ENCODE measurements at places on chromosomes 4 and X.

DNA sequence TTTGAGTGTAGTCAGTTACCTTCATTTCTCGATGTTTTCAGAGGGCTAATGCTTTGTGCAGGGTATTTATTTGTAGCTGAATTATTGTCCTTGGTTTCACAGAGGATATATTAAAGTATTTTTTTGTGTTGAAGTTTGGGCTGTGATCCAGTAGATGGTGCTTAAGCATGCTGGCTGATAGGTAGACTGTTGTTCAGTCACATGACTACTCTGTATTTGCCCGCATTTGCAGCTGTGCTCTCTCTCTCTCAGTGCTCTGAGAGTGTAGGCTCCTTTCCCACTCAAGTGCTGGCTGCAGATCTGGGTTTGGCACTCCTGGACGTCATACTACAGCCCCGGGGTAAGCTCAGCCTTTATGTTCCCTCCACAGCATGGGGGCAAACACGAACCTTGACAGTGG is 21.7 kb downstream of the RAB40AL start:
- DNase-seq, result no peak

DNA sequence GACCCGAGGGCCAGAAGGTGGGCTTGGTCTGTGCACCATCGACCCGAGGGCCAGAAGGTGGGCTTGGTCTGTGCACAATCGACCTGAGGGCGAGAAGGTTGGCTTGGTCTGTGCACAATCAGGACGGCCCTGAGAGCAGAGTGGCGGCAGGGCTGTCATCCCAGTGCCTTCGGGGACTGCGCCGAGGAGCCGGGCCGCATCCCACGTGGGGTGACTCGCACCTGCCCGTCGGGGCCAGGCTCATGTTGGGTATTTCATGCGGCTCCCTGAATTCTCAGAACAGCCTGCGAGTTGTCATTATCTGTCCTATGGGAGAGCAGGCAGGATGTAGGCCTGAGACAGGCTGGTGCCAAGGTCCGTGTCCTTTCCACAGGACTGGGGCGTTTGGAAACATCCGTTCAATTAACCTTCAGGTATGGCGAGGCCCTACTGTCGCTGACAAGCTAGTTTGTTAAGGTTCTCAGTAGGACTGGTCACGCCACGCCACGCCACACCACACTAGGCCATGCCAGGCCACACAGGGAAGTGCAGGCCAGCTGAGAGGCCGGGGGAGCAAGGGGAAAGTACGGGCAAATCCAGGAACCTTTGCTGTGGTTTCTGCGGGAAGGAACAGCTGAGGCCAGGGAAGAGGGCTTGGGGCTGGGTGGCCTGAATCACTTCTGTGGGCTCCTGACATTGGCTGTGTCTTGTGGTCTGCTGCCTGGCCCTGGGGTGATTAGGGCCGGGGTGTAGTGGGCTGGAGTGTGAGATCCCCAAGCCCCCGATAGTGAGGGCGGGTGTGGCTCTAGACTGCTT is 182.9 kb downstream of the AFAP1 start:
- DNase-seq, result no peak

DNA sequence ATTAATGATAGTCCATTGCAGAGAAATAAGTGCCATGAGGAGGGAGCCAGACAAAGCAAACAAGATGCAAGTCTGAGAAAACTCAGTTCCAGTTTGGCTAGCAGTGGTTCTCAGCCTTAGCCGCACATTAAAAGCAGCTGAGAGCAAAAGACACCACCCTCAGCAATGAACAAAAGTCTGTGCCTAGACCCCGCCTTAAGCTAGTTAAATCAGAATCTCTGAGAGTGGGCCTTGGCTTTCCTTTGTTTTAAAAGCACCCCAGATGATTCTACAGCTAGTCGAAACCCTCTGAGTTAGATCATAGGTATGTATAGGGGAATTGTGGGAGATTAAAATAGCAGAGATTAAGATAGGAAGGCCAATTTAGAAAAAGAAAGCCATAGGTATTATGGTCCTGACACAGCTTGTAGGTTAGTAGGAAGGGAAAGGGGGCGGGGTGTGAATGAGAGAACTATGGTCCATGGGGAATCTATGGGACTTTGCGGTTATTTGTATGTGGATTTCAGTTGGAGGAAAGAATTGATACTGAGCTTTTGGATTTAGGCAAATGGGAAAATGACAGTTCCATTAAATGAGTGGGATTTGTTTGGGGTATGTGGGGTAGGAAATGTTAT is 12.0 kb downstream of the SPRY1 start:
- no peak for DNase-seq

- DNase-seq, result no peak
Observed at GRCh38 chr4:127421437-127421836, 211.3 kb upstream of the INTU start.

DNA sequence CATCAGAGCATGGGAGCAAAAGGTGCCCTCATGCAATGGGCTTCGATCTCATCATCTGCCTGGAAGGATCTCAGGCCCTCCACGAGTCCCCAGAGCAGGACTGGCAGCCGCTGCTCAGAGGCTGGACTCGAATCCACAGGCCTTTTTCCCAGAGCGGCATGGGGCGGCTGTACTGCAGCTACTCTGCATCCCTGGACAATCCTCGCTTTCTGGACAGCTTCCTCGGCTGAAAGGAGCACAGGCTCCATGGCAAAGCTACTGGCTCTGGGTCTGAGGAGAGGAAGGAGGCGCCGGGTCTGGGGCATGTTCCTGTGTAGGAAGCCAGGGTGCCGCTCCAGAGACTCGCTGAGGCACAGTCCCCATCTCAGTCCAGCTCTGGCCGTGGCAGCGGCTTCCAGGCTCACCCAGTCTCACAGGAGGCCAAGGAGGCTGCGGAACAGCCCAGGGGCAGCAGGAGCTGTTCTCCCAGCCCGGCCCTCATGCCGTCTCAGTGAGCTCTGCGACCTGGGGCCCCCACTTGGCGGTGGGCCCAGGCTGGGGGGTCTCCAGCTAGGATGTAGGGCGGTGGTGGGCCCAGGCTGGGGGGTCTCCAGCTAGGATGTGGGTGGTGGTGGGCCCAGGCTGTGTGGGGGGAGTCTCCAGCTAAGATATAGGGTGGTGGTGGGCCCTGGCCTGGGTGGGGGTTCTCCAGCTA is 2.7 kb upstream of the SPON2 start:
- no peak for DNase-seq

GRCh38 chr4:133483600-133484246 is 334.6 kb downstream of the PCDH10 start:
- DNase-seq, result no peak

DNA sequence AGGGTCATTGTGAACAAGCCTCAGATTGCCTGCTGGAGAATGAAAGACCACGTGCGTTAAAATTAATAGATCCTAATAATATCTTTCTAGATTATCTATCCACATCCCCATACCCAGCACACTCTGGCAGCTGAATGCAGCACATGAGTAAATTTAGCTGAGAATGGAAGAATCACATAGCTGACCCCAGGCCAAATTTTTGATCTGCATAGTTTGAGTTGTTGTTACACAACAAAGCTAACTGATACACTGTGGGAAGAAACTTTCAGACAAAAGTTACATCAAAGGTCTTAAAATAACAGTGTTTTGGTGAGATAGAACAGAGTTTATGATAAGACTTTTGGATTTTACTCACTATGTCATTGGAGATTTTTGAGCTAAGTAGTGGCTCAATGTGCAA is 72.4 kb upstream of the ANXA10 start:
- no peak for DNase-seq

- DNase-seq, result no peak
Observed at GRCh38 chr4:67542076-67542475, 3.2 kb downstream of the CENPC start.

DNA sequence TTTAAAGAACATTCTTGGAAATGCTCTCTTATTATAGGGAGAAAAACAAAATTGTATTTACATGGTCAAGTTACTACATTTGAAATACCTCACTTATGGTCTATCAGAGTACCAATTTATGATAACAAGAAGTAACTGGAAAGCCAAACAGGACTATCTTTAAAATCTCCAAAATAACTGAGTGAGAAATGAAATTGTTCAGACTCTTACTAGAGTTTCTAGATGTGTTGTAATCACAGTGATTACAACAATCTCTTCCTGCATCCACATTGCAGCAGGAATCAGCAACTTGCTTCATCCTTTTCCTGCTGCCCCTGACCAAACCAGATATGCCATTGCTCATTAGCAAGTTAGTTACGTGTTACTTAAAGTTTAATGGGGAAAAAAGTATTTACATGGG is 245.2 kb upstream of the SMIM31 start:
- no peak for DNase-seq

- DNase-seq, result no peak
Observed at GRCh38 chrX:86148024-86148511, at the start of gene DACH2. TSS of gene DACH2 (plus strand) at chrX:86148451.

GRCh38 chrX:50779694-50780093 is 34.3 kb downstream of the SHROOM4 start:
- DNase-seq, result no peak

GRCh38 chr4:108399610-108400265 is 220.6 kb upstream of the RPL34 start:
- DNase-seq, result no peak

DNA sequence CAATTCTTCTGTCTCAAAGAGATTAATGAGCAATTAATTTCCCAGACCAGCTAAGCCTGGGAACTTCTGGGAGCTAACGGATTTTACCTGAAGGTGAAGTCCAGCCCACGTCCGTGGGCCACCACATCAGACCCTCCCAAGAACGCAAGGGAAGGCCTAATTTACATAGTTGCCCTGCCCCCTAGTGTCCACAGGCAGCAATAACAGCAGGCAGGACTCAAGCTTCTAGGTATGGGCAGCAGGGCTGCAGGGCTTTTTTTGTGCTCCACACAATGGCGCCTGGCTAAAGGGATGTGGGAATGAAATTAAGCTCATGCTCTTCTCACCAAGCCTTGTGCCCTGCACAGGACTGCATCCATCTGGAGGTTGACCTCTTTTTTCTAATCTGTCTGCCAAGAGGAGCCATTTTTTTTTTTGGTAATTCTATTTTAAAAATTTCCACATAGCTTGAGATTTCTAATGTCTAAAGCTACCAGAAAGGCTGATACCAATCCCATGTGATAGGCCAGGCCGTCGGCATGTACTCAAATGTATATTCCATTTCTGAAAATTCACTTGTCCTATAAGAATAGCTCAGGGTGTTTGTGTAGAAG is 111.9 kb upstream of the TMEM164 start:
- DNase-seq, result no peak

GRCh38 chr4:4323705-4324534 is 33.9 kb downstream of the ZBTB49 start:
- no peak for DNase-seq

DNA sequence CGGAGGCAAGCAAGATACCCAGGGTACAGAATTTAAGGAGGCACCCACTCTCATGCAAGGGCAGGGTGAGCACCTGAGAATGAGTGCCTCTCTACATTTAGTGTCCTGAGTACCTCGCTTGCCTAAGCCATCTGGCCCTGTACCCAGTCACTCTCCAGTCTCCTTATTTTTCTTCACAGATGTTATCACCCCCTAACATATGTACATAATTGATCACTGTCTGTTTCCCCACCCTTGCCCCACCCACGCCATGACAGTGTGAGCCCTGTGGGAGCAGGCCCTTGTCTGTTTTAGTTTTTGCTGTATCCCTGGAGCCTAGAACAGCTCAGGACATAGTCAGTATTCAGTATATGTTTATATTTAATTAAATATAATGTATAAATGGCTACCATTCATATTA is 113.6 kb downstream of the SPRY1 start:
- DNase-seq, result no peak

DNA sequence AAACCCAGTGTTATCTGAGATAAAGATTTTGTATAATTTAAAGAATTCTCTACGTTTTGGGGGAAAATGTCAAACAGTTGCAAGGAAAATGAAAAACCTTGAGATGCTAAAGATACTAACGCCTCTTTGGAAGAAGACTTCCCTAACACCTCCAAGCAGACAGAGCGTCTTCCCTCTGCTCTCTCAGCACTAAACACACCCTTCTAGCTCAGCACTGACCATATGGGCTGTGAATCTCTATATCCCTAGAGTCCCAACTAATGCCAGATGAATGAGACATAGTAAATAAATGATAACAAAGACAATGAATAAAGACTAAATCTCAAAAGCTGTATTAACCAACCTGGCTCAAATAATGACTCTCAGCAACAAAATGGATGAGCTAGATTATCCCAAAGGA is 13.3 kb downstream of the FUNDC1 start:
- DNase-seq, result no peak

DNA sequence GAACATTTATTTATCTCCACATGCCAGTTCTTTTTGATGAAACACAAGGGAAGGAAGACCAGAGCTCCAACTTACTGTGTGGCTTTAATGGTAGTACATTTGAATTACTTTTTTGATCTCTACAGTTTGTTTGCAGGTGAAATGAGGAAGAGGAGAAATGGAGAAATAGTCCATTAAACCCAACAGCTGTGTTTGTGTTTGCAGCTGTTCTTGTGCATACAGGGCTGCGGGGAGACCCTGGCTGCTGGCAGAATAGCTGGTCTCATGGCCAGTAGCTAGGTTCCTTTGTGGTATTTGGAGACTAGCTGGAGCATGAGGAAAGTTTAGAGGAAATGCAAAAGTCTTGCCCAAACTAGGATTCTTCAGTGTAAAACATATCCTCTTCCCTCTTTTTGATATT is 374.8 kb downstream of the GPAT3 start:
- no peak for DNase-seq

- DNase-seq, result no peak
Observed at GRCh38 chr4:24042094-24042493, 152.2 kb upstream of the PPARGC1A start.

DNA sequence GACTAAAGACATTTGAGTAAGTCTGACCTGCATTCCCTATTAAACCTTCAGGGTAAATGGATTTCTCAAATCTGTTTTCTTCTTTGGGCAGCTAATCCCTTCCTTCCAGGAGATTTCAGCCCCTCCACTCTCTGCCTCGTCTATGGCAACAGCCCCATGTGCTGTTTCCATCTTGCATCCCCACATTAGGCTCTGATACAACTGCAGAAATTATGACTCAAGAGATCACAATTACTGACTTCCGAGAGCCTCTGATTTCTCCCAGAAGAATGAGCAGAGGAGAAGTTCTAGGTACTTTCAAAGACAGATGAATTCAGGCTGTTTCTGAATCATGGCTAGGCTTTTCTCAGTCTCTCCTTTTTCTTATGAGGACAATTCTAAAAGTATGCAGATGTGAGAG is 38.7 kb downstream of the RAI2 start:
- DNase-seq, result no peak

All from amniotic stem cell (primary cell).